Activated CD4-positive, CD25-positive, alpha-beta regulatory T cell treated with anti-CD3 and anti-CD28 coated beads, Interleukin-2, amount 50 U/mL, for 16 hours (primary cell): ENCODE measurements at places on chromosomes 5 and 9.

DNA sequence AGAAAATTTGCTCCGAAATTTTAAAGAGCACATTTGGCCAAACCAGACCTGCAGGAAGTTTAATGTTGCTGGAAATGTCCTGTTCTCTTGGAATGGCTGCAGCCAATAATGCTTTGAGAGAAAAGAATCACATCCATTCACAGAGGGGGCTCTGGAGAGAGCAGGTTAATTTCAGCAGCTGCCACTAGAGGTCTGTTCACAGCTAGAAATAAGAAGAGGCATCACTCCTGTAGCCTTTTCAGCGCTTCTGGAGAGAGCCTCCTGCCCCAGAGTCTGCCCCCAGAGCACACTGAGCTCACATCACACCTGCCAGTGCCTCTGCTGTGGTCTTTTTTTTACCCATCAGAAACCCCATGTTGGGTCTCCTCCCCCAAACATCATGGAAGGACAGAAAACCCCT lies 124.8 kb upstream of the RAD23B start:
- DNase-seq: no peak

- no peak for DNase-seq
Observed at GRCh38 chr9:108377382-108377781, 478.4 kb downstream of the ACTL7B start.

- DNase-seq: no peak
Observed at GRCh38 chr9:75903785-75904360, 13.4 kb downstream of the PCSK5 start.

GRCh38 chr5:8840237-8840636 lies 705.6 kb downstream of the SEMA5A start:
- no peak for DNase-seq

GRCh38 chr5:127549551-127549950 lies 32.1 kb downstream of the PRRC1 start:
- no peak for DNase-seq

DNA sequence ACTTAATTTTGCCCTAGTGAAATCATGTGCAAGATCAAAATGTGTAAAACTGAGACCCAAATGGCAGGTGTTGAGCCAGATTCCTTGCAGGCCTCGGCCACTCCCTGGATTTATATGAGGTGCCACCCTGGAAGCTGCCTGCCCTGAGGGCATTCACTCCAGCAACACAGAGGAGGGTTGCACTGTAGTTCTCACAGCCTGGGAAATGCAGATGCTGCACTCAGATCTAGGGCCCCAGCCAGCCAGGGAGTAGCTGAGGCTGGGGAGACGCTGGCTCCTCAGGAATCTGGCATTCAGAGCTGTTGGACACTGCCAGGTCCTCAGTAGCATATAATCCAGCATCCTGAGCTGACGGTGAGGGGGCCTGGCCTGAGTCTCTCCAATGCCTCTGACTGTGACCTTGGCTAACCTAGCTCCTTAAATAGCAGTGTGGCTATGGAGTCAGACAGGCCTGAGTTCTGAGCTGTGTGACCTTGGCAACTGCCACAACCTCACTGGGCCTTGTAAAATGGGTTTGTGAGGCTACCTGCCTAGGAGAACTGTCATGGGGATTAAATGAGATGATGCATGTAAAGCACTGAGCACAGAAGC lies 8.7 kb downstream of the KCNMB1 start:
- DNase-seq: no peak

GRCh38 chr5:178327931-178328711 lies 95.5 kb upstream of the PHYKPL start:
- no peak for DNase-seq

DNA sequence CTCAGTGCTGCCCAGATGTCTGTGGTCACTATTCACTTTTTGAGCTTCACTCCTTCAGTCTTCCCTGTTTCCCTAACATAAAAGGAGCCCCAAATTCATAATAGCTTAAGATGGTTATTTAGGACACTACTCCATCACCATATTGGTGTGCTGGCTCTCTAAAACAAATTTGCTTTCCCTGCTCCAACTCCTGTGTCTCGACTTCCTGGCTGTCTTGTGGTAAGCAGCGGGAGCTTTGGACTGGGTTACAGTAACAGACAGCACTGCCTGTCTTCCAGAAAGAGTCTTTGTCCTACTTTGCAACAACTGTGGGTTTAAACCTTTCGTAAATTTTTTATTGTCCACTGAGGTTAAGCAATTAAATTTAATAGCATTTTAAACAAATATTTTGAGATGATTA lies 389.4 kb downstream of the CDH9 start:
- DNase-seq: no peak

- no peak for DNase-seq
Observed at GRCh38 chr9:96281641-96282040, 20.3 kb downstream of the HSD17B3 start.

DNA sequence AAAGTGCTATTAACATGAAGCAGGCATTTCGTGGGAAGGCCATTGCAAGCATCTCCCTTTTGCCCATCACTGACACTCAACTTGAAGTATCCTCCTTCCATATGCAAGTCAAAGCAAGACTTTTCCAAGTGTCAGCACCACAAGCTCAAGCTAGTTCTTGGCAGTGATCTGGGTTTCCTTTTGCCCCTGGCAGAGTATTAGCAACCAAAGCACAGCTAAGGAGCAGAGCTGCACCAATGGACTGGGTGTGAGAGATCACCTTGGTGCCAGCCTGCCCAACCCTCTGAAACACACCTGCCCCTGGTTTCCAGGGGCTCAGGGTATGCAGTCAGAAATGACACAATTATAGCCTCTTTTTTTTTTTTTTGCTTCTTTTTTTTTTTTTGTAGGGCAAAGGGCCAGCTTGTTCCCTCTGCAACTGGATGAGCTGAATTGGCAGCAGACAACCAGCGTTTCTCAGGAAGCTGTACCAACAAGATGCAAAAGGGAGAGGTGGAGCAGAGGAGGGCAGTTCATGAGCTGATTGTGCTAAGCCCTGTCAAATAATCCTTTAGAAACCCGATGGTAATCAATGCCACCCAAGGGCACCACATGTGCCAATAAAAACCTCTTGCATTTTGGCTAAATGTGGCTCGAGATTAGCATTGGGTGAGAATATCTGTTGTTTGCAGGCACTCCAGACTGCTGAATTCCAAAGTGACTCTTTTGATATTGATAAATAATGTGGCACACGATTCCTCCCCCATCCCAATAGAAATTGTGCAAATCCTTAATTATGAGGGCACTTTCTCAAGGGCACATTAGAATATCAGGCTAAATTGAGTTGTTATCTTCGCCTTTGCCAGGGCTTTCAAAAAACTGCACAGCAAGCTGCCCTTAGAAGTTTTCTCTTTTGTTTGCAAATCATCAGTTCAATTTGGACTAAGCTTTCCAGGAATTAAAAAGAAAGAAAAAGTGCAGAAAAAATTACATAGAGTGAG lies 192.4 kb downstream of the GAS1 start:
- DNase-seq: no peak

GRCh38 chr5:179273073-179273435 lies 72.2 kb downstream of the ADAMTS2 start:
- no peak for DNase-seq

DNA sequence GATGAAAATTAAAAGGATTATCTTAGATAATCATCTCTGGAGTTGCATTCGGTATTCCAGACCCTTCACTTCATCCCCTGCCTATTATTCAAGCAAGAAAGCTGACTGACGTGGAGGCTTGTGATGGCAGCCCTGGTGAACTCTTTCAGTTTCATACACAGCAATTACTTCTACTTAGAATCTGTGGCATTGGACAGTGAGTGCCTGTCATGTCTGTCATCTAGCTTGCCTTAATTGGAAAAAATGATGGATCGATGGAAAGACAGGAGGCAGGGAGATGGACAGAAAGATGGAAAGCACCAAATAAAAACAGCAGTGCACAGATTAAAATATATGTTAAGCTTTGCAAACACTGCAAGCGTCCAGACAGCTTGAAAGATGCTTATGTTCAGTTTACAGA lies 1371.0 kb upstream of the CDH6 start:
- DNase-seq: no peak

DNA sequence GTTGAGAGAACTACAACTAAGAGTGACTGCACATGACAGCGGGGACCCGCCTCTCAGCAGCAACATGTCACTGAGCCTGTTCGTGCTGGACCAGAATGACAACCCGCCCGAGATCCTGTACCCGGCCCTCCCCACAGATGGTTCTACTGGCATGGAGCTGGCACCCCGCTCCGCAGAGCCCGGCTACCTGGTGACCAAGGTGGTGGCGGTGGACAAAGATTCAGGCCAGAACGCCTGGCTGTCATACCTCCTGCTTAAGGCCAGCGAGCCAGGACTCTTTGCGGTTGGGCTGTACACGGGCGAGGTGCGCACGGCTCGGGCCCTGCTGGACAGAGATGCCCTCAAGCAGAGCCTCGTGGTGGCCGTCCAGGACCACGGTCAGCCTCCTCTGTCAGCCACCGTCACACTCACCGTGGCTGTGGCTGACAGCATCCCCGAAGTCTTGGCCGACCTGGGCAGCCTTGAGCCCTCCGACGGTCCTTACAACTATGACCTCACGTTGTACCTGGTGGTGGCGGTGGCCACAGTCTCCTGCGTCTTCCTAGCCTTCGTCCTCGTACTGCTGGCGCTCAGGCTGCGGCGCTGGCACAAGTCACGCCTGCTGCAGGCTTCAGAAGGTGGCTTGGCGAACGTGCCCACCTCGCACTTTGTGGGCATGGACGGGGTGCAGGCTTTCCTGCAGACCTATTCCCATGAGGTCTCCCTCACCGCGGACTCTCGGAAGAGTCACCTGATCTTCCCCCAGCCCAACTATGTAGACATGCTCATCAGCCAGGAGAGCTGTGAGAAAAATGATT lies 2.1 kb downstream of the PCDHGA7 start:
- no peak for DNase-seq

GRCh38 chr5:96870094-96871026 lies 5.9 kb upstream of the ERAP2 start:
- no peak for DNase-seq

DNA sequence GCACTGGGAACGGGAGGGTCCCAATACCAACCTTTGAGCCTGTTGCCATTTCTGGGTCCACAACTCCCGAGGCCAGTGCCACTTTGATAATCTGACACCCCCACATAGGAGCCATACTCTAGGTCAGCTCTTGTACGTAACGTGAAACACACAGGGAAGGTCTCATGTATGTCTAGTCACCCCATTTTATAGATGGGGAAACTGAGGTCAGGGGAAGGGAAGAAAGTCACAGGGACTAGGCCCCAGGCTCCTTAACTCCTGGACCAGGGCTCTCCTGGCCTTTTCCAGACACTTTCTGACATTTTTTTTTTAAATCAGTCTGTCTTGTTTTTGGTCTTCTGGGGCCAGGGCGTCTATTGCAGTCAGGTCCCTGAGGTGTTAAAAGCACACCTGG lies 80.3 kb upstream of the SLC25A51 start:
- DNase-seq: no peak

- no peak for DNase-seq
Observed at GRCh38 chr9:34158362-34158869, 20.4 kb upstream of the UBAP1 start.

GRCh38 chr5:179368806-179369529 lies 23.7 kb upstream of the ADAMTS2 start:
- no peak for DNase-seq

GRCh38 chr5:41966401-41967105 lies 41.5 kb downstream of the FBXO4 start:
- no peak for DNase-seq

- no peak for DNase-seq
Observed at GRCh38 chr9:86126998-86127972, 27.9 kb upstream of the GOLM1 start.

DNA sequence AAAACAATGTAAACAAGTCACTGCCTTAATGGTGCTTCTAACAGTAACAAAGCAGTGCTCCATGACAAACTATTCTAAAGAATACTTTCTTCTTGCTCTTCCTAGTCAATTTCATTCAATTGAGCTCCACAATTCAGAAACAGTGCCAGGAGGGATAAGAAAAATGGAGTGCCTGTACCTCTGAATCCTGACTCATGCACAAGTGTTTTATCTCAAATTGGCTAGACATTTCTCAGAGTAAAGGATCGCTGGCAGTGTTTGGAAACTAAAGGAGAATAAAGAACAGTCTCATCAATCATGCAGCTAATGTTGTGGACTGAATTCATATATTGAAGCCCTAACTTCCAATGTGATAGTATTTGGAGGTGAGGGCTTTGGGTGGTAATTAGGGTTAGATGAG lies 27.6 kb downstream of the SLC25A51 start:
- DNase-seq: no peak

- DNase-seq: no peak
Observed at GRCh38 chr5:105849701-105850100, 1821.0 kb downstream of the EFNA5 start.

DNA sequence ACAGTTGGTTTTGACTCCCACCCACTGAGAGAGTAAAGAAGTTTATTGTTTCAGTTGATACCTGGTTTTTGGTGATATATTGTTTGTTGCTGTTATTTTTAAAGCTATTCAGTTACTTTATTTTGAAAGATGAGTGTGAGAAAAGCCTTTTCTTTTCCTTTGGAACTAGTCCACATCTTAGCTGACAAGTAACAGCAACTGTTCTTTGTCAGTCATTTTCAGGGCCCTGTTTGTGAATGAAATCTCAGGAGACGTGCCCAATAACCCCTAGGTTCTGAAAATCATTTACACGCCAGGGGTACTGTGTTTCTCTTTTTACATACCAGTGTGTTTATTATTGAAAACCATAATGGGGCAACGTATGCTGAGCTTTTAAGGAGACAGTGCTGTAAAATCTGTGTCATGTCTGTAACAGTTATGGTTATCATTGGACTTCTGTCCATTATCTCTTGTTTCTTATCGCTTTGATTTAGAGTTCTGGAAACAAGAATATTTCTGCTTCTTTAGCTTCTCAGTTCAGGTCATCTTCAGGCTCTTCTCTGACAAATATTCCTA lies 75.0 kb downstream of the LIX1 start:
- no peak for DNase-seq

- no peak for DNase-seq
Observed at GRCh38 chr5:170183816-170184687, 48.7 kb upstream of the C5orf58 start.

DNA sequence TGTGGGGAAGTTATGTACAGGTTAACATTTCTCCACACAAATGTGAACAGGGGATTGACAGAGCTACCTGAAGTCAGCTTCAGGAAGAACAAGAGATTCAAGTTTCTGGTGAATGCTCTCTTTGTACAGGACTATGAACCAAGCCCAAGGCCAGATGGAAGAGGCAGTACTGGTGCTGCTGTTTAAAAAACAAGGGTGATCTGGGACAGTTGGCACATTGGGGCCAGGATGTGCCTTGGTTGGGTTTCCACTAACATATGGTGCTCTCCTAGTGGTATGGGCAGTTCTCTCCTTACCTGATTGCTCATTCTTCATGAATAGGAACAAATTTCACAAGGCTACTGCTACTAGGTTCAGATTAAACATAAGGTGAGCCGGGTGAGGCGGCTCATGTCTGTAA lies 40.0 kb downstream of the MTMR12 start:
- DNase-seq: no peak

- no peak for DNase-seq
Observed at GRCh38 chr5:159894149-159894720, 22.0 kb upstream of the ADRA1B start.

DNA sequence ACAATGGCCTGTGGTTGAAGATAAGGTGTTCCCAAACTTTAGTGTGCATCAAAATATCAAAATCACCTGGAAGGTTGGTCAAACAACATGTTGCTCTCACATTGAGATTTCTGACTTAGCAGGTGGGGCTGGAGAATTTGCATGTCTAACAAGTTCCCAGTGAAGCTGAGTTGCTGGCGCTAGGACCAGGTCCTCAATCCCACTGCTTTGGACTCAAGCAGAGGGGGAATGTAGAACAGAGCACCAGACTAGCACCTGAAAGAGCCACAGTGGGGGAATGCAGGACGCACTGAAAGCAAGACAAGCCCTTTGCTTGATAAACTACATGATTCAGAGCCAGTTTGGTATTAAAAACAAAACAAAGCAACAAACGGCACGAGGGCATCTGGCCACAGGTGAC lies 458.1 kb downstream of the MTRR start:
- no peak for DNase-seq
